Aorta (tissue), 5 donors: ENCODE measurements at places on chromosomes 12 and 14.

- no peak for DNase-seq
These were observed 19.4 kb downstream of the TMEM116 start for GRCh38 chr12:111993292-111994150.

DNA sequence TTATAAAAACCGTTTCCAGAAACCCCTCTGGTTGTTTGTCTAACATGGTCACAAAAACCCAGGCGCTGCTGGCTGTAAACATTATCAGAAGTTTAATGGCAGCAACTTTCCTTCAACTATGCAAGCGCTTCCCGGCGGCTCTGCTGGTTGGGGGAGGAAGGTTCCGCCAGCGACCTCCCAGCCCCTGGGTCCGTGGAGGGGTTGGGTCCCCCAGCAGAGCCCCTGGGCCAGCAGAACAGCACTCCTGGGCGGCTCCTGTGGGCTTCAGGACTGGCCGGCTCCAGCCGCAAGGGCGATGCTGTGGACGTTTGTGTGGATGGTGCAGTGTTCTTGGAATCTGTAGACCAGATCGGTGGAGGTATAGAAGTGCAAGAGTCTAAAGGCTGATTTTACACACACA is 26.0 kb downstream of the LRCOL1 start:
- no peak for DNase-seq

GRCh38 chr14:71716041-71716772 is 216.0 kb upstream of the RGS6 start:
- DNase-seq = no peak

GRCh38 chr14:24392325-24393091 is 6.3 kb upstream of the NYNRIN start:
- DNase-seq = no peak

DNA sequence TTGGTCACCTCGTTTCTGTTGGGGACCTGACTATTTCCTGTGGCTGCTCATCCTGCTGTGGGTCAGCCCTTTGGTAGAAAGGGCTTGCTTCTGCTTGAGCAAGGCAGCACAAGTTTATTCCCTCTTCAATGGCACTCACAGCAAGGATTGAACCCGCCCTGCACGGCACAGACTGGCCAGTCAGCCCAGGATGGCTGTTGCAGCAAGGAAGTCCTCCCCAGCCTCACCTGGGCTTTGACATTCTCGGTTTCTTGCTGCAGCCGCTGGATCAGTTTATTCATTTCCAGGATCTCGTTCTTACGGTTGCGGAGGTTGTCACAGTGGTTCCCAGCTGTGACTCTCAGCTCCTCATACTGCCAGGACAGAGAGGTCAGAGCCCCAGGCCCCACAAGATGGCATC is 9.5 kb downstream of the KRT82 start:
- DNase-seq = peak; percentile 6

GRCh38 chr12:47397664-47398281 is 308.1 kb downstream of the RPAP3 start:
- no peak for DNase-seq

GRCh38 chr12:72839696-72840095 is 567.5 kb downstream of the TRHDE start:
- no peak for DNase-seq

DNA sequence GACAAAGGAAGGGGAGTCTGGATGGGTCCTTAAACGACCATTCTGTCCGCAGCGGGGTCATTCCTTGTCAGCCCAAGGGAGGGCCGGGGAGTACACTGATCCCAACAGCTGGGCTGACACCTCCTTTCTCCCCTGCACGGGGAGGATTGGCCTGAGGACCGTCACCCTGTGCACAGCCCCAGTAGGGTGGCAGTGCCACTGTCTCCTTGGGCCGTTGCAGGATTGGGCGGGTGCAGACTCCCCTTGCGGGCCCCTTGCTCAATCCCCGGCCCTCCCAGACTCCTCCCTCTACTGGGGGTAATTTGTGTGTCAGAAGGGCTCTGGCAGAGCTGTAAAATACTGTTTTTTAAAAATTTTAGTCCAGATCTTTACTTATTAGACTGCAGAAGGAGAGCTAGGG is 12.6 kb upstream of the AMN start:
- peak; percentile 54 for DNase-seq

DNA sequence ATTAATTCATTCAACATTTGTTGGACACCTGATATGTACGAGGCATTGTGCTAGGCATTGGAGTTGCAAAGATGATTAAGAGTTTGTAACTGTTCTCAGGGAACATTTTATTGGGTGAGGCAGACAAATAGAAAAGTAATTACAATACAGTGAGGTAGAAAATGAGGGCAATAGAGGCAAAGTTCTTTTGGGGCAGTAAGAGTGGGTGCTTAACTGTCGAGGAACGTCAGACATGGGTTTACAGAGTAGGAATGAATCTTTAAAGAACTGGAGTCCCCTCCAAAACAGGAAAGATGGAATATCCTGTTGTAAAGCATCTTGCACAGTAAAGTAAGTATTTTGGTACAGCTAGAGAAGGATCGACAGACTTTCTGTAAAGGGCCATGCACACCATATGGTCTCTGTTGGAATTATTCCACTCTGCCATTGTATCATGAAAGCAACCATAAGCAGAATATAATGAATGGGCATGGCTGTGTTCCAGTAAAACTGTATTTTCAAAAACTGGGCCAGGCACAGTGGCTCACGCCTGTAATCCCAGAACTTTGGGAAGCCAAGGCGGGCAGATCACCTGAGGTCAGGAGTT is 9.1 kb downstream of the CREBL2 start:
- no peak for DNase-seq

DNA sequence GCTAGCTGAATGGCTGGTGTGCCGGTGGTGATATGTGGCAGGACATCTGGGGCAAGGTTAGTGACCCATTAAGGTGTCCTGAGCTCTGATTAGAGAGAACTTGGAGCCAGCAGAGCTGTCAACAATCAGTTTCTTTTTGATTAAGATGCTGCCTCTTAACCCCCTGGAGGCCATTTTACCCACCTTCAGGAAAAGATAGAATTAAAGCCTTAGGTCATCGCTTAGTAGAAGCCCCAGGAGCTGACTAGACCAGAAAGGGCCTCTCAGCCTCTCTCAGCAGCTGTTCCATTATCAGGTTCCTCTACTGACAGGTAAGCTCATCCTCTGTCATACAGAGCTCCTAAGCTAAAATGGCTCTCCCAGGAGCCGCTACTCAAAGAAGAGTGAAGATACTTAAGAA is 339.0 kb downstream of the FUT8 start:
- DNase-seq = no peak
